ENCODE measurements at places on chromosomes 6 and 20.

DNA sequence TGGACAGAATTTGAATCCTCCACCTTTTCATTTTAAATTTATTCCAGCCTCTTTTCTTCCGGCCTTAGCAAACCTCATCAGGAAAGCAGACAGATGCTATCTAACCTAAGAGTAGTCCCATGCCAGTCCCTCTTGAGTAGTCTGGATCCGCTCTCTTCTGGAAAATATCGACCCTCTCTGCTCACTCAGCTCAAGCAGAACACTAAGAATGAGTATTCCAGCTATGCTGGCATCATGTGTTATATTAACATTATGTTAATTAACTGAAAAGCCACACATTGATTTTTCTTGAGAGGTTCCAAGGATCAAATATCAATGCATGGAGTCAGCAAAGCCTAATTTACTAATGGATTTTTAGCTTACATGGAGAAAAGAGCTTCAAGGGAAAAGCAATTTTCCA is 161.4 kb downstream of the ID4 start:
- DNase-seq: no peak

- DNase-seq: no peak
These were observed at the start of gene PI16 for GRCh38 chr6:36954262-36954931. TSS of gene PI16 (plus strand) at chr6:36954738. CDS start at chr6:36954761, 23 bp downstream.

- DNase-seq: no peak
These were observed 397.3 kb downstream of the LAMA2 start for GRCh38 chr6:129280293-129280644.

- DNase-seq: no peak
These were observed 40.4 kb upstream of the SYNJ2 start for GRCh38 chr6:157941101-157941863.

- no peak for DNase-seq
These were observed 695.9 kb downstream of the HDGFL1 start for GRCh38 chr6:23265270-23265669.

GRCh38 chr6:149897855-149898744 is at the start of gene RAET1E:
TSS of gene RAET1E (minus strand) at chr6:149898113. CDS start at chr6:149890901, 7,212 bp downstream.
- no peak for DNase-seq

DNA sequence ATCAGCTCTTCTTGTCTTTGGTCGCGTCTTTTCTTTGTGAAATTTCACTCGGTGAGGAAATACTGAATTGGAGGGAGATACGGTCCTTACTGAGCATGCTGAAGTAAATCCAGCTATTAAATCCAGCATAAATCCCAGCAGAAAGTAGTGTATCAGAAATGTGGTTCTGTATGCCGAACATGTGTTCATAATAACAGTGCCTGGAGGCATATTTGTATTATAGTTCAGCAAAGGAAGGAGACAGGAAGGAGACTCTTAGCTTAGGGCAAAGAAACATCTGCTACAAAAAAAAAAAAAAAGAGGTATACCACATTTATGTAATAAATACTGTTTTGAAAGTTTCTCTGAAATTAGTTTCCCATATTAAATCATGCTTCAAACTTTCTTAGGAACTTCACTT is 211.8 kb downstream of the PLCB4 start:
- no peak for DNase-seq

DNA sequence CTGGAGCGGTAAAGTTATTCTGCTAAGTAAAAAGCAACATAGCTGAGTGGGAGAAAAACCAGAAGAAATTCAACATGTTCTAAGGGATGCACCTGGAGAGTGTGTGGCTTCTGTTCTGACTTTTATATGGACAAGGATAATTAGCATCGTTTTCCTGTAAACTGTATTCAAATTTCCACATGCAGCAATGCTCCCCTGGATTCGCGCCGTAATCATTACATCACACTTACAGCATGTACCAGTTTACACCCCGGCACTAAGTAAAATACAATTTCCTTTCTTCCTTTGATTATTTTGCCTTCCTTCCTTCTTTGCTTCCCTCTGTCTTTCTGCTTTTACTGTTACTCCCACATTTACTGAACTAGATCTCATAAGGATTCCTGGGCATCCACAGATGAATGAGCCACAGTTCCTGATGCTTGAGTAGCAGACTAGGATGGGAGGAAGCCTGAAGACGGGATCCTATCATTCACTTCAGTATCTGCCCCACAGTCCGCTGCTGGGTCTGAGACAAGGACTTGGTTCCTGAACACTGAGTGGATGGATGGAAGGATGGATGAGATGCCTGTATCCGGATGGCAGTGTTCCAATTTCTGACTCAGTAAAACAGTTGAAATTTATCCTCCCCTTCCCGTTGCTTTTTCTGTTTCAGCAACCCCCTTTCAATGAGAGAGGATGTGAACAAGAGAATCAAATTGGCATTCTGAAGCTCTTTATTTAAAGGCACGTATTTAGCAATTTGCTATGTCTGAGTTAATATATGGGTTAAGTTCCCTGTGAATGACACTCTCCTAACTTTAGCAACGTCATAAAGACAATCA is 174.6 kb downstream of the GJA10 start:
- no peak for DNase-seq

DNA sequence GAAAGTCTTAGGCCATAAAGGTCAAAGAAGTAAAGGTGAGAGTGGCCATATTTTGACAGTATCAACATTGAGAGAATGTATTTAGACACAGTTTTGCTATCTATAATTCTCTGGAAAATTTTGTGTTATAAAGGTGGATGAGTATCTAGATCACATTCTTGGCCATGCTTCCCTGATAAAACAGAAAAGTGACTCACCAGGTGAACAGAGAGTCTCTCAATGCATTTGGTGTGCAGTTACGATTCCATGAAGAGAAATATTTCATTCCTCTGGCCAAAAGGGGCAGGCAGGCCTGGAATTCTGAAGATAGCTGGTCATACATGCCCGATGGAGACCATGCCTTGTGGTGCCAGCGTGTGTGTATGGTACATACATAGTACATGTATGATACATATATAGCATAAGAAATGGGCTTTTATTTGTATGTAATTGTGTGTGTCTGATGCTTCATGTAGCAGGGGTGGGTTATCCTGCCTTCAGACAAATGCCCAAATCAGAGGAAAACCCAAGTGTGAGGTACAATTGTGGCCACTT is 164.0 kb downstream of the SOBP start:
- DNase-seq: no peak

DNA sequence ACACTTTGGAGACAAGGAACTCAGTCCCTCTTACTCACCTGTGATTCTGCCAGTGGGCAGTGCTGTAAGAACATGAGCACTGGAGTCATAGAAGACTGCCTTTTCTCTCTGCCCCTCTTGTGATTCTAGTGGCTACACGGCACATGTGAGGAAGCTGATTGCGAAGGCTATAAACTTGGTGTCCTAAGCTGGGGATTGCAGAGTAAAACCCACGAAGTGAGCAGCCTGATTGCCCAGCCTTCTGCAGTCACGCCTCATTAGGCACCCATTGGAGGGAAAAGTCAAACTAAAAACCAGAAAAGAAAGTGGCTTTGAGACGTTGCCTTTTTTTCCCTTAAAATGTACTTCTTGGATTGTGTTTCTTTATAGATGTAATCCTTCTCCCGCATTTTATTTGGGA is 748.4 kb upstream of the CHD6 start:
- no peak for DNase-seq

GRCh38 chr6:120211955-120212792 is 862.6 kb upstream of the MAN1A1 start:
- no peak for DNase-seq

DNA sequence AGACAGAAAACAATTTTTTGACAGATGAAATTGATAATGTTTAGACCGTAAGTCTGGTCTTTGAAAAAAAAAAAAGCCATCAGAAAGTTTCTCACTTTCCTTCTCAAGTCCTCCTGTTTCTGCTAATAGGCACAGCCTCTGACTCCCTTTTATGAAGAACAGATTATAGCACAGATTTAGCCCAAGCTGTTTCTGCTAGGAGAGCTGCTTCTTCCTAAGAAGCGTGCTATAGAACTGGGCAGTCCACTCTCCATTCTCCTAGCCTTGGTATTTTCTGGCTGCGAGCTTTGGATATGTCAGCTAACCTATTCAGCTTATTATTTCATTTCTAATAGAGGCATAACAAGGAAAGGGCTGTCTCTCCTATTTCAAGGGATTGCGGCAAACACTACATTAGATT is 112.5 kb downstream of the SGK1 start:
- DNase-seq: no peak

GRCh38 chr6:10945845-10946244 is 59.0 kb downstream of the SYCP2L start:
- no peak for DNase-seq

- DNase-seq: no peak
These were observed 62.9 kb upstream of the HBS1L start for GRCh38 chr6:135117413-135117968.

Measured in activated CD4-positive, alpha-beta T cell treated with anti-CD3 and anti-CD28 coated beads for 4 hours (primary cell).